ENCODE measurements at places on chromosomes 16 and 17. TPM values are rescaled to one million over a fixed set of nuclear protein-coding genes. Genes with fewer than 3 reads are reported as not detected.

- DNase-seq = peak; percentile 59
Measured at GRCh38 chr17:17455173-17455572, 21.6 kb upstream of the MED9 start.

- no peak for DNase-seq
Measured at GRCh38 chr16:82695806-82696205, 69.0 kb downstream of the CDH13 start.

DNA sequence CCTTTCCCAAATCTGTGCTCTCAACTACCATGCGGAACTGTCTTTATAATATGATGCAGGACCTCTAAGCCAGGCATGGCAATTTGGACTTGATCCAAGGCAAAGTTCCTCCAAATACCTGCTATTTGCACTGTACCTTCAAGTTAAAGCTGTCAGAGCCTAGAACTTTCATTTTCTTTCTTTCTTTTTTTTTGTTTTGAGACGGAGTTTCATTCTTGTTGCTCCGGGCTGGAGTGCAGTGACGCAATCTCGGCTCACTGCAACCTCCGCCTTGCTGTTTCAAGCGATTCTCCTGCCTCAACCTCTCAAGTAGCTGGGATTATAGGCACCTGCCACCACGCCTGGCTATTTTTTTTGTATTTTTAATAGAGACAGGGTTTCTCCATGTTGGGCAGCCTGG, 51.7 kb downstream of the ARHGAP27 start:
- no peak for DNase-seq

DNA sequence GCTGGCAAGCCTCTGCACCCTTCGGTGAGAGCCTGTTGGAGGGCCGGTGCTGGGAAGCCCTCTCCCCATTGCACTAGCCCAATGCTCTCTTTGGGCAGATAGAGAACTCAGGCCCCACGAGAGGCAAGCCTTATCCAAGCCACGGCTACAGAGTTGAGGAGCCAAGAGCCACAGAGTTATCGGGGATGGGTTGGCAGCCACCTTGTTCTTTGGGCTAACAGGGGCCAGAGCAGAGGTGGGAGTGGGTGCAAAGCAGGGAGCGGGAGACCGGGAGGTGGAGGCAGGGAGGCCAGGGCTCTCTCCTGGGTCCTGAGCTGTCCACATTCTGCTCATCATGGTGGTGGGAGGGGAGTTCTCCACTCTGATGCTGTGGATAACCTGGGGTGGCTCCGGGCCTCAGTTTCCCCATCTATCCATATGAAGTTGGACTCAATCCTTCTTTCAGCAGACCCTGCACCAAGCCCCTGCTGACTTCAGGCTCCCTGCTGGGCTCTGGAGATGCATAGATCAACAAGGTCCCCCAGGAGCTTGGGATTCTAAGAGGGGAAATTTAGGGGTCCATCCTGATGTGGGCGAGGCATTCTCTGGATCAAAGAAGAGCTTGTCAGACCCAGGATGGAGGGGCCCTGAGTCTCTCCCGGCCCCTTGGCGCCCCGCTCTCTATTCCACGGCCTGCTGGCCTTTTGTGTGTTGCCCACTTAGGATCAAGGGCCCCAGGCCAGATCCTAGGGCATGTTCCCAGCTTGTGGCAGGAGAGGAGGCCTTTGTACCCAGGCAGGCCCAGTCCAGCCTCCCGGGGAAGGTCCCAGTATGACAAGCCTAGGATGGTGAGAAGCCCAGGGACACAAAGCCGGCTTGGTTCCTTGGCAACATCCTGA, 557 bp upstream of the CX3CL1 start:
- DNase-seq = no peak

DNA sequence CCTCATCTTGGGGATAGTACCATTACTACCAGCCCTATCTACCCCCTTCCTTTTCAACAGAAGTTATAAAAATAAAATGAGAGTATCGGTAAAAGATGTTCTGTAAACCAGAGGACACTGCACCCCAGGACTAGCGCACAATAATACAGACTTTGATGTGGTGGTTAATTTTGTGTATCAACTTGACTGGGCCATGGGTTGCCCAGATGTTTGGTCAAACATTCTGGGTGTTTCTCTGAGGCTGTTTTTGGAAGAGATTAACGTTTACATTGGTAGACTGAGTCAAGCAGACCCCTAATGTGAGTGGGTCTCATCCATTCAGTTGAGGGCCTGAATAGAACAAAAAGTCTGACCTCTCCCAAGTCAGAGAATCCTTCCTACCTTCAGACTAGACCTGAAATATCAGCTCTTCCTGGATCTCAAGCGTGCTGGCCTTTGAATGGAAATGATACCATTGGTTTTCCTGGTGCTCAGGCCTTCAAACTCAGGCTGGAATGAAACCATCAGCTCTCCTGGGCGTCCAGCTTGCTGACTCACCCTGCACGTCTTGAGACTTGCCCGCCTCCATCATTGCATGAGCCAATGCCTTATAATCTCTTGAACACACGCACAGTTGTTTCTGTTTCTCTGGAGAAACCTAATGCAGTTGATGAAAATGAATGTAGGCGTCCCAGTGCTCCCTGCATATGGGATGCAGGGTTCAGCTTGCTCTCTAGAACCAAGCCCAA, 10.1 kb downstream of the MRM1 start:
- peak; percentile 41 for DNase-seq

GRCh38 chr16:71570144-71570543, 6.7 kb downstream of the TAT start:
- DNase-seq = no peak

DNA sequence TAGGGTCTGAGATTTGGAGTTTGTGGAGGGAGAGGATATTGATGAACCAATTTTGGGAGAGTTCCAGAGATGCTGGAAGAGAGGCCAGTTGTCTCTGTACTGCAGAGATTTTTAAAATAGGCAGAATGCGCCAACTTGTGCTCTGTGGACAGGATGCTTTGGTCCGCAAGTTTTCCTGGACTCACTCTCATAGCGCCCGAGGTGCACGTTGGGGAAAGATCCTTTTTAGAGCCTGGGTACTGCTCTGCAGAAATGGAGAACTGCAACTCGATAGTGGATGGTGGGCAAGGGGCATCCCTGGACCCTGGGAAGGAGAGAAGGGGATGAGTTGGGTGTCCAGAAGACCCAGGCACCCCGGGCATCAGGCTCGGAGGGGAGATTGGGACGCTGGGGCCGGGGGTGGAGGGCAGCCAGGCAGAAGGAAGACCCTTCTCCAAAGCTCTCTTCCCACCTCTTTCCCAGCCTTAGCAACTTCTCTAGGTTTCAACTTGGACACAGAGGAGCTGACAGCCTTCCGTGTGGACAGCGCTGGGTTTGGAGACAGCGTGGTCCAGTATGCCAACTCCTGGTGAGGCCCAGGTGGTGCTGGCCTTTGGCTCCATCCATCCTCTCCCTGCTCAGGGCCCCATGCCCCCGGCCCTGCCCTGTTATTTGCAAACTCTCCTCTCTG, 590 bp downstream of the ITGAX start:
- no peak for DNase-seq

DNA sequence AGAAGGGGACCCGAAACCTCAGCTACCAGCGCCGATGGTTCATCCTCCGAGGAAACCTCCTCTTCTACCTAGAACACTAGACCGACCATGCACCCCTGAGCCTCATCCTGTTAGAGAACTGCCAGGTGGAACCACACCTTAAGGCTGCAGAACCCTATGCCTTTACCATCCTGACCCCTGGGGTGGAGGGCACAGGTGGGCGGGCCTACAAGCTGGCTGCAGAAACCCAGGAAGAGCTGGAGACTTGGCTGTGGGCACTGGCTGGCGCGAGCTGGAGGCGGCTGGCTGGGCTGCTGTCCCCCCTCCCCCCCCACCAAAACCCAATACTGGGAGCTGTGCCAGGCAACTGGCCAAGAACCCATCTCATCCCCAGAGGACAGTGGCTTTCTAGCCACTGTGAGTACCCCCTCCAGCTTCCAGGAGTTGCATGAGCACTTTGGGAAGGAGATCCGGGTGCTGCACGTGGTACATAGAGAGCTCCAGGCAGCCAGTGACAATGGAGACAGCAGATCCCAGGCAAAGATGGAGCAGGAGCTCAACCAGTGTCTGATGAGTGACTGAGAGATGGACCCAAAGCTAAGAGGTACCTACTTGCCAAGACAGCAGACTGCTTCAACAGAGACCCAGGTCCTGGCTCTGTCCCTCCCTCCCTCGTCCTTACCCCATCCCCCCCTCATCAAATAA, 1.4 kb upstream of the CD2BP2 start:
- DNase-seq = no peak

GRCh38 chr16:81447383-81448101, 2.9 kb downstream of the CMIP start:
- peak; percentile 33 for DNase-seq

GRCh38 chr16:73813527-73813926, 483.1 kb upstream of the PSMD7 start:
- peak; percentile 71 for DNase-seq

DNA sequence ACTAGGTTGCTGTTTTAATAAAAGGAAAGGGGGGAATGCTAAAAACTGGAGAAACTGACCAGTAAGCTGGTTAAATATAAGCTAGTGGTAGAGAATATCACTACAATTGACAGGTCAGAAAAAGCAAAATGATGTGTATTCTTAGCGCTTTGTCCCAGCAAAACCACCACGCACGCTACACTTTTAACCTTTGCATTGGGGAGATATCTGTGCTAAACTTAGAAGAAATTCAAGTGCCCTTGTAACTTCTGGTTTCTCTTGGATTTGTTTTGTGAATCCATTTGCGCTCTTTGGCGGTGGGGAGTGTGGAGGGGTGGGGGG, 1.4 kb downstream of the GAN start:
- no peak for DNase-seq

DNA sequence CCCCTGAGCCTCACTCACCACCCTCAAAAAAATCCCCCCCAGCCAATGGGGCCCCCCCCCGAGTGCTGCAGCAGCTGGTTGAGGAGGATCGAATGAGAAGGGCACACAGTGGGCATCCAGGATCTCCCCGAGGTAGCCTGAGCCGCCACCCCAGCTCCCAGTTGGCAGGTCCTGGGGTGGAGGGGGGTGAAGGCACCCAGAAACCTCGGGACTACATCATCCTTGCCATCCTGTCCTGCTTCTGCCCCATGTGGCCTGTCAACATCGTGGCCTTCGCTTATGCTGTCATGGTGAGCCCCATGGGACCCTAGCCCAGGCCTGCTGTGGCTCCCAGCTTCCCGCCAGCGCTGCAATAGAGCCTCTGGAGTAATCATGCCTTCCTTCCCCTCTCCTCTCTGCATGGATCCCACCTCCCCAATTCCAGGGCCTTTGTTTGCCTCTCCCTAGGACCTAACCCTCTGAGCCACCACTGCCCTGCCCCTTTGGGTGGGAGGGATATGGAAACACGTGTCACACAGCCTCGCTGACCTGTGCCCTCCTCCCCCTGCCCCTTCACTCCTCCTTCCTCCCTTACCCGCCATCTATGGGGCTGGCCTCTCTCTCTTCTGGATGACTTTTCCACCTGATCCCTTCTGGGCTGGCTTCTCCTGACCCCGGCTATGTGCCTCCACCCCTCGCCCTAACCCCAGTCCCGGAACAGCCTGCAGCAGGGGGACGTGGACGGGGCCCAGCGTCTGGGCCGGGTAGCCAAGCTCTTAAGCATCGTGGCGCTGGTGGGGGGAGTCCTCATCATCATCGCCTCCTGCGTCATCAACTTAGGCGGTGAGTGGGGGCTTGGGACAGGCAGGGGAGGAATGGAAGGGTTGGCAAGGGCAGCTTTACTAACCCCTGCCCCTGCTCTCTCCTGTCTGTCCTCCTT, 1.9 kb downstream of the PRRT2 start:
- DNase-seq = no peak

GRCh38 chr17:79064026-79064425, 10.6 kb upstream of the ENGASE start:
- no peak for DNase-seq

DNA sequence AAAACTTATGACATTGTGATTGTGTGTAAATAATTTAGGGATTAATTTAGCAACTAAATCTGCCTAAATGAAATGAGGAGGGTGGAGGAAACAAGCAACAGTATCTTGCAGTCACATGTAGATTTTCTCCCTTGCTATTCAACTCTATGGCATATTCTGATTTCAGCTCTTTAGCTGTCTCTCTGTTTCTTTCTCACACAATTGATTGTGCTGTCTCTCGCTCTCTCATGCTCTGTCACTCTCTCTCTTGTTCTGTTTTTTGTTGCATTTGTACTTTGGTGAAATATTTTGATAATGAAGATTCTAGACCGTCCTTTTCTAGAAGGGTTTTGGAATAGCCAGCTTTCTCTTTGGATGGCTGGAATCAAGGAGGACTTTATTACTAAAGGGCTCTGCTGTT, 70.6 kb downstream of the BCAS3 start:
- DNase-seq = no peak

DNA sequence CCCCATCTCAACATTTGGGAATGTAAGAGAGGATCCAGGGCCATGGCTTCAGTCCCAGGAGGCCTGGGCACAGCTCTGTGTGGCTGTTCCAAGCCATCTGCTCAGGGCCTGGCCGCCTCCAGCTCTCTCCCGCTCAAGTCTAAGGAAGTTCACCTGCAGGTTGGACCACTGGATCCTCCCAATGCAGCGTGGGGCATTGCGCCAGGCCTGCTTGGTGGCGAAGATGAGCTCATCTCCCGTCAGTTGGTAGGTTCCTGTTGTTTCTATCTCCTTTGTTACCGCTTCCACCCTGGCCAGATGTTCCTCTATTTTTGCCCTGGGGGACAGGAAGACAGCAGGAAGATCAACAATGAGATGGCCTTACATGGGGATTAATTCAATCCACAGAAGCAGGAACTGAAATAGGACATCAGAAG, 17.5 kb downstream of the NOS2 start:
- DNase-seq = peak; percentile 48

GRCh38 chr17:11825572-11826209, 171.6 kb downstream of the ZNF18 start:
- peak; percentile 26 for DNase-seq

DNA sequence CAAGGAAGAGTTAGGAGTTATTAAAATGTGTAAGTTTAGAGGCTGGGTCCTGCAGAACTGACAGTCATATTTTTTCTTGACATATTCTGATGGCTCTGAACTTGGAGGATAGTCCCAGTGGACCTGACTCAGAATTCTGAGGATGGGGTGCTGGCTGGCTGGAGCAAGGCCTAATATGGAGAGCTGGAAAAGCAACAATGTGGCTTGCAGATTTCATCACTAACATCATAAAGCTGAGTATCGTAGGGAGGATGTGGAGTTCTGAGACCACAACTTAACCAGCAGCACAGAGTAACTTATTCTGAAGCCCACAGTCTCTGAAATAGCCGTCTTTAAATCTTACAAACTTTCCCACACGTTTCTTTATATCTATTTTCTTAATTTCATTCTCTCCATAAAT, 2.3 kb downstream of the KRTAP1-5 start:
- DNase-seq = no peak

DNA sequence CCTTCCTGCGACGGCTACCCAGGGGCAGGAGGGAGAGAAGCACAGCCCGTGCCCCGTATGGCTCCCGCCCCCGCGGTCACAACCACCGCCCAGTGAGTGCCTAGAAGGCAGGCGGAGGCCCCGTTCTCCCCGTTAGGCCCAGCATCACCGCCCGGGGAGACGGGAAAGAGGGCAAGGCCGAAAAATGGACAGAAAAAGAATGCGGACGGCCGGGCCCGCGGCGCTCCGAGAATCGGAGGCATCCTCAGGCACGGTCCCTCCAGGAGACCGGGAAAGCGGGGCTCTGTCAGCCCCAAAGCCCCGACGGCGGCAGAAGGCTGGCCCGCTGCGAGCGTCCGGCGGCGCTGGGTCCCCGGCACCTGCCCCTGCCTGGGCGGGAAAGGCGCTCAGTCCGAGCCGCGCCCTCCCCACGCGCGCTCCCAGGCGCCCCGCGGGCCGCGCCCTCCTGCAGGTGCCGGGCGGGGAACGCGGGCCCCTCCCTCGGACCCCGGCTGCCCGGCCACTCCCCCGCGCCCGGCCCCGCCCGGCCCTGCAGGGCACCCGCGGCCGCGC, 407 bp downstream of the MCRIP1 start:
- peak; percentile 48 for DNase-seq

IL32 gene
- polyA plus RNA-seq = 74.7 TPM

CDH1 gene
- polyA plus RNA-seq = 3.4 TPM

NLGN2 gene
- 33.3 TPM for polyA plus RNA-seq

ARHGDIG gene
- 0.32 TPM for polyA plus RNA-seq

NHERF2 gene
- polyA plus RNA-seq = 41.7 TPM

All from muscle of leg (tissue), 16 donors.